ENCODE measurements at places on chromosomes 4 and X. TPM values are rescaled to one million over a fixed set of nuclear protein-coding genes. Genes with fewer than 3 reads are reported as not detected.

- no peaks in the 10 kb centered on the region for H3K4me1 ChIP-seq
- H3K4me3 ChIP-seq, result no peak overlapping the region
- no peak overlapping the region for H3K27ac ChIP-seq
- no peaks in the 10 kb centered on the region for H3K36me3 ChIP-seq
Measured at GRCh38 chr4:53195815-53196661, 169.8 kb downstream of the SCFD2 start.

- no peak overlapping the region for H3K4me3 ChIP-seq
- no peaks in the 10 kb centered on the region for H3K4me1 ChIP-seq
- no peak overlapping the region for H3K27ac ChIP-seq
- no peaks in the 10 kb centered on the region for H3K27me3 ChIP-seq
- DNase-seq, result no peak
- H3K36me3 ChIP-seq, result no peaks in the 10 kb centered on the region
Measured at GRCh38 chr4:81486502-81486901, 14.8 kb upstream of the RASGEF1B start.

GRCh38 chrX:110915111-110915510, 119.5 kb upstream of the CHRDL1 start:
- DNase-seq, result no peak
- H3K27ac ChIP-seq, result no peak overlapping the region
- no peak overlapping the region for H3K4me3 ChIP-seq

GRCh38 chr4:142435599-142436235, 410.4 kb downstream of the INPP4B start:
- H3K27ac ChIP-seq, result no peak overlapping the region
- no peaks in the 10 kb centered on the region for H3K27me3 ChIP-seq
- H3K4me1 ChIP-seq, result no peaks in the 10 kb centered on the region
- H3K4me3 ChIP-seq, result no peak overlapping the region

- H3K36me3 ChIP-seq, result no peaks in the 10 kb centered on the region
- no peaks in the 10 kb centered on the region for H3K27me3 ChIP-seq
Measured at GRCh38 chr4:114015444-114015899, 36.0 kb upstream of the ARSJ start.

GRCh38 chrX:5595570-5595969, 633.1 kb downstream of the NLGN4X start:
- no peaks in the 10 kb centered on the region for H3K4me1 ChIP-seq
- H3K36me3 ChIP-seq, result no peaks in the 10 kb centered on the region
- DNase-seq, result no peak
- H3K4me3 ChIP-seq, result no peak overlapping the region
- H3K27ac ChIP-seq, result no peak overlapping the region

Gene EFHC2
- 0.45 TPM for polyA plus RNA-seq

Gene PRKG2
- polyA plus RNA-seq, result not detected

Gene SMIM31
- polyA plus RNA-seq, result not detected

Gene GUCY1A1
- not detected for polyA plus RNA-seq

All from CD4-positive, CD25-positive, alpha-beta regulatory T cell (primary cell).